ENCODE measurements at places on chromosomes 1 and 21.

- no peak for DNase-seq
Measured at GRCh38 chr1:40956407-40956806, 23.1 kb upstream of the CTPS1 start.

- peak; percentile 46 for DNase-seq
Measured at GRCh38 chr1:79355090-79355489, 348.6 kb upstream of the ADGRL4 start.

DNA sequence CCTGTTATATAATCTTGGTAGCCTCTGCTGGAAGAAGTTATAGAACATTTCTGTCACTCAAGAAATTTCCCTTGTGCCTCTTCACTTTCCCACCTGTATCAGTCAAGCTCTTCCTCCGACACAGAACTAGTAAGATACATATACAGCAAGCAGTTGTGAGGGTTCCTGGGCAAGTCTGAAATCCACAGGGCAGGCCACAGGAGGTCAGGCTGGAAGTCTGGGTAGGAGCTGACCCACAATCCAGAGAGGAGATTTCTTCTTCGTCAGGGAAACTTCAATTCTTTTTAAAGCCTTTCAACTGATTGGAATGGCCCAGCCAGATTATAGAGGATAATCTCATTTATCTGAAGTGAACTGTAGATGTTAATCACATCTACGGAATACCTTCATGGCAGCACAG lies 96.4 kb upstream of the FMN2 start:
- DNase-seq = no peak

- no peak for DNase-seq
Measured at GRCh38 chr21:36207577-36208320, 51.1 kb downstream of the DOP1B start.

DNA sequence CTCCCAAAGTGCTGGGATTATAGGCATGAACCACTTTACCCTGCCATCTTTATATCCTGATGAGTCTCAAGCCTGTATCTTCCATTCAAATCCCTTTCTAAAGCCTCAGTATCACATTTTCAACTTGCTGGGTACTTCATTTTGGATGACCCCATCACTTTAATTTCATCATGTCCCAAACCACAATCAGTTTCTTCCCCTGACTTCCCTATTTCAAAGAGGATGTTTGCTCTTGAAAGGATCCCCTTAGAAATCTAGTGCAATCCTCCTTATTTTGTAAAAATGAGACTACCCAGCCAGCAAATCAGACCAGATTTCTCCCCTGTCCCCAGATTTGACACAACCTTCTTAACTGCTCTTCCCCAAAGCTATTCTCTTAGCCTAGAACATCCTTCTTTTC lies 7.0 kb upstream of the TRIT1 start:
- DNase-seq = no peak

GRCh38 chr1:157274698-157275534 lies 136.7 kb upstream of the ETV3 start:
- DNase-seq = peak; percentile 51

DNA sequence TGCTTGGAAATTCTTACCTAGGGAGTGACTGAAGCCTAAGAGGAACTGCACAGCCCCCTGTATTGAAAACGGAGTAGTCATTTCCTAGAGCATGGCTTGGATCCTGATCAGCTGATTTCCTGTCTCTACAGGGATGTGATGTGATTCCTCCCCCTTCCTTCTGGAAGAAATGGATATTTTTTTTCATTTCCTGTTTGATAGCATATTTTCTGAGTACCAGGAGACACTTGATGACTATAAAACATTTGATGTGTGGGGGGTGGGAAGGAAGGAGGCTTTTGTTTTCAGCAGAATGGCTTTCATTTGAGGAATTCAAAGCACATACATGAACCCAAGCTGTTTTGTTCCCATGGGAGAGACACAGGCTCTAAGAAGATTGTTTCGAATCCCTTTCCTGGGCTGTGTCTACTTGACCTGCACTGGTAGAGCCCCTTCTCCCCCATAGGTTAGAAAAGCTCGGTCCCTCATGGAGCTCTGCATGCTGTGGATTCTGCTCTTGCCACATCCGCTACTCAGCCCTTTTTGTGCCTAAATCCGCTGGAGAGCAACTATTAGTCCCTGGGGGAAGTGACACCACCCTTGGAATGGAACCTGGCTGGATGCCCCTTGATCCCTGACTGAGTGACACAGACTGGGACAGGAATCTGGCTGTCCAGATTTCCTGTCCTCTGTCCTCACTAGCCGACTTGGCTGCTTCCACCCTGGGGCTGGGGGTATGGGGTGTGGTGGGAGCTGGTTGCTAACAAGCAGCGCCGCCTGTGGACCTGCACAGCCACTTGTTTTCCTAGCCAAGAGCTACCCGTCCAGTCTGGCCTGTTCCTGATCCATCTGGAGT lies 71.8 kb upstream of the MACF1 start:
- DNase-seq = no peak

DNA sequence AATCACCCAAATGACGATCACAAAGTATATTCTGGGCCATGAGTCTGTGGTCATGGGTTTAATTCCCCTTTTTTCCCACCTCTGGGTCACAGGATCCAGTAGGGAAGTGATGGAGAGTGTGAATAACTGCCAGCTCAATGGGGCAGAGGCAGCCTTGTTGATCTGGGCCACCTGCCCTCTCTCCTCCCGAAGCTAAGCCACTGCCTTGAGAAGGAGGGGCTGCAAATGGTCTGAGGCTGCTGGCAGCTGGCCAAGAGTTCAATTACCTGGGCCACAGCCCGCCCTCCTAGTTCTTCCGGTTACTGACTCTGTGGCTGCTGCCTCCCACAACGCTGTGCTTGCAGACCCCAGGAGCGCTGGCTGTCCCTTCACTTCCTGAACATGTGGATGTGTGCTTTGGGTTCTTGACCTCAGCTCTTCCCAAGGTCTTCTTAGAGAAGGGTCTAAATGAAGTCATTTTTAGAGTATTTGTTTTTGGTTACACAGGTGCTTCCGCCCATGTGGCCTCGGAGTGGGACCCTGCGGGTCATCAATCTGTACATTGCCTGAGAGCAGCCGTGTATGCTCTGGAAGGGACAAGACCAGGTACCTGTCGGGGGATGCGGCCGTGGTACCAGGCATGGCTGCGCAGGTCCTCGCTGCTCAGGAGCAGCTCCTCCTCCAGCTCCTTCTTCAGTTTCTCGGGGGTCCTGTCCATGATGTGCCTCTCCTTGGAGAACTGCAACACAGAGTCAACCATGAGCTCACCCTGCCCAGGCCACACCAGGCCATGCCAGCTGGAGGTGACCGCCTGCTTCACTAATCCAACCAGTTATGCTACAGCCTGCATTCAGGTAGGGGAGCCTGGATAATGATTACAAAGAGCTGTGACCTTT lies 89.7 kb downstream of the BCAR3 start:
- no peak for DNase-seq

All from fibroblast of skin of left quadriceps (primary cell).